ENCODE measurements at places on chromosomes 1 and 21.

GRCh38 chr1:35340519-35340918 lies 72.0 kb downstream of the ZMYM4 start:
- H3K4me3 ChIP-seq: no peak overlapping the region
- H3K27ac ChIP-seq: no peak overlapping the region
- no peaks in the 10 kb centered on the region for H3K27me3 ChIP-seq
- peaks cover 23% of the 10 kb centered on the region for H3K4me1 ChIP-seq

DNA sequence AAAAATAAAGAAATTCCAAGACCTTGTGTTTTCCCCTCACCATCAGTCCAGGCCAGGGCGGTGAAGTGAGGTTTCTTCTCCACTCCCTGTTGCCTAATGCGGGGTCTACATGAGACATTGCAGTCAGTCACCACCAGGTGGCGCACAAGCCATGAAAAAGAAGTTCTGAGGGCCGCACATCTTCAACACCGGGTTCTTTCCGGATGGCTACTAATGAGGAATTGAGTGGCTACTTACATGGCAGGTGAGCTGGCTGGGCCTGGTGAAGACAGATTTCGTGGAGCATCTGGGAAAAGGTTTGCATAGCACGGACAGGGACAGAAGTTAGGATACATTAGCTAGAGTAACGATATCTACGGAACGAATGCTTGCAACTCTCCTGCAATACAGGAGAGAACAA lies 15.8 kb upstream of the S100A11 start:
- peak; percentile 61 for DNase-seq
- H3K27me3 ChIP-seq: peaks cover 9% of the 10 kb centered on the region
- H3K27ac ChIP-seq: peak overlapping the region; percentile 50
- H3K4me3 ChIP-seq: no peak overlapping the region
- H3K4me1 ChIP-seq: peaks cover 33% of the 10 kb centered on the region
- H3K36me3 ChIP-seq: no peaks in the 10 kb centered on the region

DNA sequence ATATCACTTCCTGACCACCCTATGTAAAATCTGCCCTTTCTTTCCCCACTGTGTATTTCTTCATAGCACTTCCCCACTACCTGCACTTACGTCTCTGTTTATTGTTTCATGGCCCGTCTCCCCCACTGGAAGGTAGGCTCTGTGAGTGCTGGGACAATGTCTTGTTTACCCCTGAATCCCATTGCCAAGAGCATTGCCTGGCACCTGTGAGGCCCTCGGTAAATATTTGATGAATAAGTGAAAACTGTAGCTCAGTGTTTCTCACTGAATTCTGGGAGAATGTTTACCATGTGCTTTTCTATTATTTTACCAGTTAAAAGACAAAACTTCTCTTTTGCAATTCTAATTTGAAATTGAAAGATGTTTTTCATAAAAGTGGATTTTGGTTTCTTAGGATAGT lies 11.8 kb downstream of the NFASC start:
- no peak for DNase-seq
- H3K4me3 ChIP-seq: no peak overlapping the region
- peaks cover 15% of the 10 kb centered on the region for H3K27me3 ChIP-seq
- H3K36me3 ChIP-seq: no peaks in the 10 kb centered on the region
- no peaks in the 10 kb centered on the region for H3K4me1 ChIP-seq

GRCh38 chr1:3120140-3120539 lies 51.1 kb downstream of the PRDM16 start:
- no peak overlapping the region for H3K27ac ChIP-seq
- no peaks in the 10 kb centered on the region for H3K4me1 ChIP-seq
- no peak for DNase-seq
- H3K4me3 ChIP-seq: no peak overlapping the region
- H3K36me3 ChIP-seq: no peaks in the 10 kb centered on the region
- no peaks in the 10 kb centered on the region for H3K27me3 ChIP-seq

- DNase-seq: no peak
- H3K27ac ChIP-seq: no peak overlapping the region
- no peaks in the 10 kb centered on the region for H3K36me3 ChIP-seq
- H3K4me1 ChIP-seq: peaks cover 5% of the 10 kb centered on the region
Observed at GRCh38 chr1:11342621-11343032, 69.6 kb downstream of the UBIAD1 start.

- no peaks in the 10 kb centered on the region for H3K27me3 ChIP-seq
- DNase-seq: no peak
- no peaks in the 10 kb centered on the region for H3K36me3 ChIP-seq
- peak overlapping the region; percentile 60 for H3K4me3 ChIP-seq
- peaks cover 60% of the 10 kb centered on the region for H3K4me1 ChIP-seq
Observed at GRCh38 chr1:23563003-23563402, 3.7 kb upstream of the ID3 start.

DNA sequence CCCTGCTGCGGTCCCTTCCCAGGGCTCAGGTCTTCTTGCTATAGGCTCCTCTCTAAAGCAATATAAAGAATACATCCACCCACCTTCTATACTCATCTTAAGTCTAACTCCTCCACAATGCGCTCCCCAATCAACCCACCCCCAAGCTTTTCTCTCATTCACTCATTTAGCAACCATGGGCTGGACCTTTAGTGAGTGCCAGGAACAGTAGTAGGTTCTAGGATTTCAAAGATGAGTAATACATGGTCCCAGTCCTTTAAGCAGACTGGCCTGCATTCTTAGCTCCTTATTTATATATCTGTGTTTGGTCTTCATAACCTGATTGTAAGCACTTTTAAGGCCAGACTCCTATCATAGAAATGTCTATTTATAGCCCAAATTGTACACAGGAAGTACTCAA lies 5.9 kb downstream of the CAMK1G start:
- no peaks in the 10 kb centered on the region for H3K4me1 ChIP-seq
- DNase-seq: no peak
- H3K4me3 ChIP-seq: no peak overlapping the region
- H3K27ac ChIP-seq: no peak overlapping the region
- H3K36me3 ChIP-seq: no peaks in the 10 kb centered on the region
- peaks cover 20% of the 10 kb centered on the region for H3K27me3 ChIP-seq

- H3K4me1 ChIP-seq: peaks cover 50% of the 10 kb centered on the region
- DNase-seq: no peak
- peaks cover 5% of the 10 kb centered on the region for H3K36me3 ChIP-seq
- peak within 1 kb of the TSS; percentile 92 for H3K27ac ChIP-seq
- no peaks in the 10 kb centered on the region for H3K27me3 ChIP-seq
Observed at GRCh38 chr1:156284112-156284511, at the start of gene TMEM79. Gene TMEM79, plus strand, starts transcription at chr1:156284325. Its CDS starts 902 bp downstream, at chr1:156285227.

DNA sequence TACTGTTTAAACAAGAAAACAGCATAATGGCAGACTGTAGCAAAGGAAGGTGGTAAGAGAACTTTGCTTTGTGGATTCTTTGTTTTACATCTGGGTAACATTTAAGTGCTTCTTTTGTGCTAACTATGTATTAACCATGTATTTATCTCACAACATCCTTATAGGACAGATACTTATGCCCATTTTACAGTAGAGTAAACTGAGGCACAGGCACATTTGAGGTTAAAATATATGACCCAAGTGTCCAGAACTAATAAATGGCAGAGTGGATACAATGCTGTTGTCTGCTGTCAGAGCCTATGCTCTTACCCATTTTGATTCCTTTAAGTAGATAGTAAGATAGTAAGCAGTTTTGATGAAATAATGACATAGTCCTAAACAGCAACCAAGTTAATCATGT lies 7.3 kb downstream of the CAPZA1 start:
- H3K4me1 ChIP-seq: peaks cover 79% of the 10 kb centered on the region
- no peak overlapping the region for H3K4me3 ChIP-seq
- peaks cover 74% of the 10 kb centered on the region for H3K36me3 ChIP-seq
- H3K27me3 ChIP-seq: no peaks in the 10 kb centered on the region
- no peak overlapping the region for H3K27ac ChIP-seq

GRCh38 chr1:226598455-226598849 lies 49.9 kb downstream of the STUM start:
- no peaks in the 10 kb centered on the region for H3K27me3 ChIP-seq
- no peaks in the 10 kb centered on the region for H3K4me1 ChIP-seq
- H3K36me3 ChIP-seq: peaks cover 5% of the 10 kb centered on the region

GRCh38 chr21:25036775-25037174 lies 570.5 kb downstream of the MRPL39 start:
- H3K4me3 ChIP-seq: no peak overlapping the region
- H3K27ac ChIP-seq: no peak overlapping the region
- H3K36me3 ChIP-seq: no peaks in the 10 kb centered on the region

GRCh38 chr21:39681257-39681656 lies 63.7 kb upstream of the IGSF5 start:
- no peaks in the 10 kb centered on the region for H3K36me3 ChIP-seq
- no peak for DNase-seq
- no peaks in the 10 kb centered on the region for H3K27me3 ChIP-seq
- no peak overlapping the region for H3K27ac ChIP-seq
- H3K4me1 ChIP-seq: no peaks in the 10 kb centered on the region

DNA sequence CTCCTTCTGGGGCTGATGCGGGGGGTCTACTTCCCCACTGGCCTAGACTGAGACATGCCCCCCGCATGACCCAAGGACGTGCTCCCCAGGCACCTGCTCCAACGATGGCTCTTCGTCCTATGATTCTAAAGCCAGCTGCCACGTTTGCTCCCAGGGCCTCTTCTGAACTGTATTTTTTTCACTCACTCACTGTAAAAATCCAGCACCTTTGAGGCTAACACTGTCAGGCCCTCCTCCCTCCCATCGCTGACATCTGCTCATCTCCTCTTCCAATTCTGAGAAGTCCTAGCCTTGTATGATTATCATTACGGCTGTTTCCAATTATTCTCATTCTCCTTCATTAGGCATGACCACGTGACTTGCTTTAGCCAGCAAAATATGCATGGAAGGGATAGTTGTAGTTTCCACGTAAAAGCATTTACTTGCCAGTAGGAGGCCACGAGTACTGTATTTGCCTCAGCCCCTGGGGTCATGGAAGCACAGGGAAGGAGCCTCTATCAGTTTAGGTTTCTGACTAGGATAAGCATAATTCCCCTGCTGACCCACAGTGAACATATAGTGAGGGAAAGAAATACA lies 19.1 kb upstream of the EDN2 start:
- H3K27me3 ChIP-seq: no peaks in the 10 kb centered on the region
- H3K4me1 ChIP-seq: peaks cover 2% of the 10 kb centered on the region
- no peak for DNase-seq

DNA sequence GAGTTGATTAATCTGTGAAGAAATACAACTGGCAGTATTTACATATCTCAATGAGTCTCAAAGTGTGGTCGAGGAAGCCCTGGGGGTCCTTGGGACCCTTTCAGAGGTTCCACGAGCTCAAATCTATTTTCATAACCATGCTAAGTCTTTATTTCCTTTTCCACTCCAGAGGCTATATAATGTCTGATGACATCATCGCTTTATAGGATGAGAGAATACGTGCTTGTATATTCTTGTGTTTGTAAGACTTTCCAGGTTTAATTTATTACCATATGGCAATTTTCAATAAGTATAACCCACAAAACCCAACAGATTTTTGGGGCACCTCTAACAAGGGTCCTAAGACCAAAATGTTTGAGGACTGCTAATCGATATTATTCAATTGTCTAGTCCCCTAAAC lies 1.4 kb upstream of the SLC19A2 start:
- H3K4me1 ChIP-seq: peaks cover 34% of the 10 kb centered on the region
- peak overlapping the region; percentile 93 for H3K4me3 ChIP-seq
- H3K27ac ChIP-seq: no peak overlapping the region
- H3K27me3 ChIP-seq: no peaks in the 10 kb centered on the region
- no peaks in the 10 kb centered on the region for H3K36me3 ChIP-seq

DNA sequence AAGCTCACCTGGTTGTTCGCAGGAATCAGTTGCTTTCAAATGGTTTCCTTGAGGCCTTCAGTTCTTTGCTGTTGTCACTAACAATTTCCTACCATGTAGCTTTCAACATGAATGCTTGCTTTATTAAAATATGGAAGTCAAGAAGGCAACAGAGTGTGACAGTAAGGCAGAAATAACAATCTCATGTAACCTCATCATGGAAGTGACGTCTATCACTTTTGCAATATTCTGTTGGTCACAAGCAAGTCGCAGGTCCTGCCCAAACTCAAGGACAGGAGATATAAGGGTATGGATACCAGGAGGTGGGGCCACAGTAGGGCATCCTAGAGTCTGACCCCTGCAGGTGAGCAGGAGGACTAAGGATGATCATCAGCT lies 296.8 kb upstream of the ZP4 start:
- no peak overlapping the region for H3K27ac ChIP-seq
- H3K4me3 ChIP-seq: no peak overlapping the region
- no peaks in the 10 kb centered on the region for H3K27me3 ChIP-seq
- no peaks in the 10 kb centered on the region for H3K4me1 ChIP-seq
- peaks cover 5% of the 10 kb centered on the region for H3K36me3 ChIP-seq

DNA sequence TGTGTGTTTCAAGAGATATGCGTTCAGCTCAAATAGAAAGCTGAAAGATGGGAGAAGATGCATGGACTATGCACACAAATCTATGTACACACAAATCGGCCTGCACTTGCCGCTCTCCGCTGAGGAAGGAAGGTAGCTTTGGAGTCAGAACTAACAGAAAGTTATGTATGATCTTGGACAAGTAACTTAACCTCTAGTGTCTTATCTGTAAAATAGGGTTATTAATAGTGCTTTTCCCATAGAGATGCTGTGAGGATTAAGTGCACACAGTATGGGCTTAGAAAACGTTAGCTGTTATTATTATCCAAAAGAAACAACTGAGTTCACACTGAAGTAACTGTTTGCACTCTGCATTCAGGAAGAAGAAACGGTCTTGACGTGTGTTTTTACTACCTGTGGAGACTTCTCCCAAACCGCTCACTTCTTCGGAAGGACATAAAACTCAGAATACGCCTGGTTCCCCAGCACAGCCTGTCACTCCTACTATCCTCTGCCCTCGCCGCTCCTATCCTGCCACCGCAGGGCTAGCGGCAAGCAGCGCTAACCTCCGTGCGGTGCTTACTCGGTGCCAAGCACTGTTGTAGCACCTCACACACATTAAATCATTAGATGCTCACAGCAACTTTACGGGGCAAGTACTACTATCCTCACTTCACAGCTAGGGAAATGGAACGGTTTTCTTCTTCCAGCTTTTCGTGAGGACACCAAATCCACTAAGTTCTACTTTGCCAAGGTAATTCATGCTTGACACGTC lies 1.3 kb downstream of the TGFBR3 start:
- peak overlapping the region; percentile 88 for H3K27ac ChIP-seq
- no peaks in the 10 kb centered on the region for H3K27me3 ChIP-seq
- H3K4me1 ChIP-seq: peaks cover 29% of the 10 kb centered on the region
- DNase-seq: no peak
- H3K36me3 ChIP-seq: no peaks in the 10 kb centered on the region

GRCh38 chr21:41993744-41994143 lies 16.4 kb downstream of the ZBTB21 start:
- no peak overlapping the region for H3K4me3 ChIP-seq
- DNase-seq: no peak

GRCh38 chr1:28517649-28517999 lies 11.8 kb downstream of the RCC1 start:
- H3K36me3 ChIP-seq: no peaks in the 10 kb centered on the region
- H3K27me3 ChIP-seq: no peaks in the 10 kb centered on the region
